ENCODE measurements at places on chromosomes 13 and 19. TPM values are rescaled to one million over a fixed set of nuclear protein-coding genes. Genes with fewer than 3 reads are reported as not detected.

DNA sequence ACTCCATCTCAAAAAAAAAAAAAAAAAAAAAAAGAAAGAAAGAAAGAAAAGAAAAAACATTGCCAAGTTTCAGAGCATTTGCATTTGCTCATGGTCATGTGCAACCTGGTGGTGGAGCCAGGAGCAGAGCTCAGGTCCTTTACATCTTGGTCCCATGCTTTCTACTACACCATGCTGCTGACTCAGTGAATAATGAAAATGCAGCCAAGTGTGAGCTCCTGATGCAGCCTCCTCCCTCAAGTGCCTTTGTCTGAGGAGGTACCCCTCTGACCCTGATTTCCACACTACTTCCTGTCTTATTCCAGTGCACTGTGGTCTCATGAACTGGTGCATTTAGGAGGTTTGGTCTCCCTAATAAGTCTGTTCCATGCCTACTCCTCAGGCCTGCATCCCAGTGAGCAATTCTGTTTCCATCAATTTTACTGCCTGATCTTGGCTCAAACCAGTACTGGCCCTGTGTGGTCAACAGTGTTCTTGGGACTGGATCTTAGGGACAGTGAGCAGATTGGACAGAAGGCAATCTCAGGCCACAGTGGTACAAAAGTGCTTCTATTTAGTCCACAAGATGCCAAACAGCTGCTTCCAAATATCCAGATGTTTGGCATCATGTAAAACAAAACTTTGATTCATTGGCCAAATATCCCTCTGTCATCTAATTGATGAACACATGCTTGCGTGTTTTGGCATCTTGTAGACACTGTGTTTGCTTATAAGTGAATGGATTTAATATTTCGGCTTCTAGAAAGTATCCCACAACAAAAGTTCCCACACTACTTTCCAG lies 28.8 kb upstream of the LRCH1 start:
- no peak for DNase-seq

DNA sequence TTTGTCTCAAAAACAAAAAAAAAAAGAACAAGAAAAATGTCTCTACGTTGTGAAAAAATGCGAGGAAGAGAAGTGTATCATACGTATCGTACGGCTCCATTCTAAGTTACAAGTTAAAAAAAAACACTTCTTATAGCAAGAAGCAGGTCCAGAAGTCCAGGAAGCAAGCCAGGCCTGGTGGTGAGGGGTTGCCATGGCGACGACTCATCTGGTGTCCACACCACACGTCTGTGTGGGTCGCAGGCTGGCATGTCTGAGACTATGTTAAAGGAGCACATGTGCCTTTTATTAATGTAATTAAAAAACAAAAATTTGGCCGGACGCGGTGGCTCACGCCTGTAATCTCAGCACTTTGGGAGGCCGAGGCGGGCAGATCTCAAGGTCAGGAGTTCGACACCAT lies 5.9 kb downstream of the MED16 start:
- DNase-seq: no peak

Gene FGF22
- 0.38 TPM for total RNA-seq

Gene ZNF98
- total RNA-seq: not detected

Gene MUC16
- total RNA-seq: 0.60 TPM

- DNase-seq: no peak
Measured at GRCh38 chr13:28531077-28531844, 36.3 kb upstream of the FLT1 start.

GRCh38 chr13:26247011-26247410 lies 6.9 kb upstream of the CDK8 start:
- no peak for DNase-seq

DNA sequence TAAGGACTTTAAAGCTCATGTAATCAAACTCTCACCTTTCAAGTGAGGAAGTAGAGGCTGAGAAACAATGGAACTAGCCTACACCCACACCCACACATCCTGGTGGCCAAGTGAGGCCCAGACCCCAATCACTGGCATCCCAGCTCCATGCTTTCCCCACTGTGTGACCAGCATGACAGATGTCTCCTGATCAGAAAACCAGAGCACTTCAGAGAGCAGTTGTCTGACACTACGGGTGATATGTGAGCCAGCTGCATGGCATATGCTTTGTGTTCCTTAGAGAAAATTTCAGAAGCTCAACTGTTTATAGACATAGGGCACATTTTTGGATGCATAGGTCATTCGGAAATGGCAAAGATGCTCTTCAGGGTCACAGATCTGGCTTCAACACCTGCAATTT lies 315.2 kb downstream of the NDFIP2 start:
- no peak for DNase-seq

- no peak for DNase-seq
Measured at GRCh38 chr19:1110809-1111640, 7.2 kb downstream of the GPX4 start.

Gene NCR1
- total RNA-seq: not detected

DNA sequence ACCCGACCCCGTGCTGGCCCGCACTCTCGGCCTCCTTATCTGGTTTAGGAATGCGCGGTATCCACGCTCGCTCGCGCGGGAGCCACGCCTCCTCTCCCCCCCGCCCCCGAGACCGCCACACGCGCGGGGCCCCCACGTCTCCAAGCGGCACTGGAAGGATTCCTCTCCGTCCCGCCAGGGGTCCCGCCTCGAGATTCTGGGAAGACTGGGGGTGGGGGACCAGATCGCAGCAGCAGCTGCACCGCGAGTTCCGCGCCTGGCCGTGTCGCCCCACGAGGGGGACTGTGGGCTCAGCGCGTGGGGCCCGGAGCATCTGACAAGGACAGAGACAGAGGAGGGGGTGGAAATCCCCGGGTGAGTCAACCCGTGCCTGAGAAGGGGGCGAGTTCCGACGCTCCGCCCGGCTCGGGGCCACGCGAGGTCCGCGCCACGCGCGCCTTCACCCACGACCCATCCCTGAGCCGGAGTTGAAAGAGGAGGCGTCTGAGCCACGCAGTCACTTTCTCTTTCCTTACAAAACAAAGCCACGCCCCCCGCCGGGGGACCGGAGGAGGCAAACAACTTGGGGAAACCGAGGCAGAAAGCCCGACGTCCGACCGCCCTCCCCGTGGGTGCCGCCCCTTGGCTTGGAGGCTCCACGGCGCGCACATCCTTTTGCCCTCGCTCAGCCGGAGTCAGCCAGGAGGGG lies 814 bp downstream of the S1PR2 start:
- peak; percentile 70 for DNase-seq

Gene CABP5
- total RNA-seq: not detected

DNA sequence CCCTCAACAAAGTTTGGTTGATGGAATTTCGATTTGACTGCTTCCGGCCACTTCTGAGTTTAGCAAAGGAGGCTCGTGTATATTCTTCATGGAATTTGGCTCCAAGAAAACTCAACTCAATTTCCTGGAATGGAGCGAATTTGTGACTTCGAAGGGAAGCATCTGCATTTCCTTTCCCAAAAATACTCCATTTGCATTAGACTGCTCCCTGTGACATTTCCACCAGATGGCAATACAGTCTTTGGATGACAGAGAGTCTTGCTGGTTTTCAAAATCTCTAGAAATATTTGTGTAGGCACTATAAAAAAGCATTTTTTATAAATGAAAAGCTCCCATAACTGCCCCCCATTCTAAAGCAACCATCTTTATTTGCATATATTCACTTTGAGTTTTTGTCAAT lies 4.1 kb downstream of the C1QTNF9 start:
- DNase-seq: no peak

Gene HOMER3
- 53.7 TPM for total RNA-seq

Gene KLK15
- not detected for total RNA-seq

- DNase-seq: no peak
Measured at GRCh38 chr19:35986664-35987570, 8.1 kb upstream of the SDHAF1 start.

DNA sequence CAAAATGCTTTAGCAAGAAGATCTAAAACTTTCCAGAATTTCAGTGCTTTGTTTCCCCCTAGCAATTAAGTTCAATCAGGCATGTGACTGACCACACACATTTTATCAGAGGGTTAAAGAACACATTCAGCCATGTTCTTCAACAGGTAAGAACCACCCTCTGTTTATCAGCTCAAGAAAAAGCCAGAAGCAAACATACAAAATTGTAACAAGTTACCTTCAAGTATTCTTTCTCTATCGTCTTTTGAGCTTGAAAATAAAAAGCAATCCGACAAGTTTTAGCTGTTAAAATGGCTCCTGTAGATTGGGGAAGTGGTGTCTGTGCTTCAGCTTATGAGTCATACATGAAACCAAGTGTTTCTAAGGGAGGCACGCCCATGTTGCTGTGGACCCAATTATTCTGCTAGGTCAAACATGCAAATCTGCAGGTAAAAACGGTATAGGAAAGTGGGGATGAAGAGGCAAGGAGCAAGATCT lies at the start of gene ELF1:
Gene ELF1, minus strand, starts transcription at position 306 of the 477 bp plus-strand sequence. CDS start 37,262 bp downstream, outside the sequence.
- DNase-seq: no peak

GRCh38 chr19:2164020-2164998 lies 576 bp downstream of the DOT1L start:
- DNase-seq: no peak

DNA sequence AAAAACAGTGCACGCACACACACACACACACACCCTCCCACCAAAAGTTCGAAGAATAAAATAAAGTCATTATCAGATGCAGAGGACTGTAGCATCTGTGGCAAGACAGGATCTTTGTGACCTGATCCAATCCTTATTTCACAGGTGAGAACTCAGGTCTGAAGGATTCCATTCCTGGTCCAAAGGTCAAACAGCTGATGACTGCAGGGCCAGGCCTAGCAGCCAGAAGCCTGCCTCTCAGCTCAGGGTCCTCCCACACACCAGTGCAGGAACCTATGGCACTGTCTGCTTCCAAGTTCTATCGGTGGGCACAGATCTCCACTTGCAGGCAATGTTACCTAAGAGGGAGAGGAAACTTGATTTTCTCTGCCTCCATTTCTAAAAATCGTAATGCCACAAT lies 57.5 kb downstream of the SERP2 start:
- DNase-seq: no peak

DNA sequence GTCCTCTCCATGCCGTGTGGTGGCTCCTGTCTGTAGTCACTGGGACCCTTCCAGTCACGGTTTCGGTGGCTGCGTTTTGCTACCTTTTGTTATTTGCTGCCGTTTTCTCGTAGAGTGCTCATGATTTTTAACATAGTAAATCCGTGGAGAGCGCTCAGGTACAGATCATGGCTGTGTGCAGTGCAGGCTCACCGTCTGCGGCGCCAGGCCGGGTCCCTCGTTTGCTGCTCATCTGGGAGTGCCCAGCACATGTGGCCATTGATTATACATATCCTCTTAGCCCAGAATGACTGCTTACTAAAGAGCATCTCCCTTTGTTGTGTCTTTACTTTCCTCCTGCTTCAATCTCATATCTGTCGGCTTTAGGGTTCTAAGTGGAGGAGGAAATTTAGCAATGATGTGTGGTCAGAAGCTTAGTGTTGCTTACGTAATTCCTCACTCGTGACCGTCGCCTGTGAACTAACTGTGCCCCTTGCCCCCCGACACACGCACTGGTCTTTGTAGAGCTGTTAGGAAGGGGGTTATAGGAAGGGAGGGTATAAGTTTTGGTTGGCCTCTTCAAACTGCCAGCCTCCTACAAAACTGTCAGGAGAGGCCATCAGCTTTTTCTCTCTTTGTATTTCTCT lies 31.8 kb downstream of the TFDP1 start:
- DNase-seq: no peak

Gene FFAR2
- total RNA-seq: not detected

Gene LTBP4
- total RNA-seq: 364 TPM

- no peak for DNase-seq
Measured at GRCh38 chr19:49932731-49933131, 3.4 kb upstream of the NUP62 start.

Gene ZNF682
- 13.0 TPM for total RNA-seq

GRCh38 chr19:46875234-46875633 lies 14.4 kb downstream of the ARHGAP35 start:
- DNase-seq: no peak

DNA sequence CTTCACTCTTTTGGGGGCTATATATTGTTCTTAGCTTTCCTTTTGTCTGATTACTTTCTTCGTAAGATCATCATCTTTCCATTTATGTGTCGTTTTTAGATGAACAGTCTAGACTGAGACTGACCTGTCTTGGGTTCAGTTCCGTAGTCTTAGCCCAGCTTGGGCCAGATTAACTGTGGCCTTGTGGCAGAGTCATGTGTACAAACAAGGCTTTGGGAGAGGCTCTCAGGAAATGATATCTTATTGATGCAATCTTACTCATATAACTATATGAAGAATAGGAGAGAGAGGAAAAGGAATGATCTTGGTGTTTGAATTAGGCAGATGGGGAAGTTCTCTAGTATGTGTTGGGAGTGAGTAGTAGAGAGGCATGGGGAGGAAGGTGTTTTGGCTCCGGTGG lies 6.8 kb upstream of the ERCC5 start:
- DNase-seq: no peak

Gene ICAM5
- total RNA-seq: 5.7 TPM

Gene S1PR5
- total RNA-seq: 2.2 TPM

DNA sequence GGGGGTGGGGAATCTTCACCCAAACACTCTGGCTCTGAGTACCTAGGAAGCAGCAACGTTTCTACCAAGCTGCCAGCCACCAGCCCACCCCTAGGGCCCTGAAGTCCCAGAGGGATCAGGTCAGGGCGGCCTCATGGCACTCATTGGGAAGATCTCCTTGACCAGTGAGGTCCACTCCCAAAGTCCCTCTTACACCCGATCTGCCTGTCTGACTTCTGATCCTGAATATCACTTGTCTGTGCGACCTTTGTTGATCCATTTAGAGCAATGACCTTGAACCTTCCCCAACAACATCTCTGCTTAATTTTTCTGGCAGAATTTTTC lies 2.1 kb upstream of the GNA15 start:
- no peak for DNase-seq

DNA sequence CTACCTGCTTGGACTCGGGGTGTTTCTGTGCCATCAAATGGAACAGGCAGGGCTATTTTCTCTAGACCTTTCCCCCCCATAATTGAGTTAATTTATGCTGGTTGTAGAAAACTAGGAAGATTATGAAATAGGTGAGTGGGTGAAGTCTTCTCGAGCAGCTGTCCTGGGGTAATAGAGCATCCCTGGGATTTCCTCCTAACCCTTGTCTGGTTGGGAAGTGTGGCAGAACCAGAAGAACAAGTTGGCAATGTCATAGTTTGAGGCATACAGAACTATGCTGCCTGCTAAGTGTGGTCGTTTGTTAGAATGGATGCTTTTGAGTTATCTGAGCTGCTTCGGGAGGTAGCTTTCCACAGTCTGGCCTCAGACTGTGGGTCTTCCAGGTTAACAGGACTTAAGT lies 3.7 kb downstream of the GATAD2A start:
- DNase-seq: no peak

Gene EXOC3L2
- 1.4 TPM for total RNA-seq

- no peak for DNase-seq
Measured at GRCh38 chr13:107461751-107462150, 753.6 kb downstream of the LIG4 start.

Gene ZNF541
- 0.81 TPM for total RNA-seq

All from mesothelial cell of epicardium (in vitro differentiated cells).